ENCODE measurements at places on chromosomes 16 and 17.

- no peak for DNase-seq
These were observed 2.5 kb downstream of the ALOX15B start for GRCh38 chr17:8041249-8041928.

- no peak for DNase-seq
These were observed 10.3 kb downstream of the MYCBPAP start for GRCh38 chr17:50518384-50519023.

GRCh38 chr16:68367030-68367429, 56.2 kb downstream of the PRMT7 start:
- DNase-seq, result no peak

- no peak for DNase-seq
These were observed 20.4 kb upstream of the HOXB13 start for GRCh38 chr17:48748718-48749566.

DNA sequence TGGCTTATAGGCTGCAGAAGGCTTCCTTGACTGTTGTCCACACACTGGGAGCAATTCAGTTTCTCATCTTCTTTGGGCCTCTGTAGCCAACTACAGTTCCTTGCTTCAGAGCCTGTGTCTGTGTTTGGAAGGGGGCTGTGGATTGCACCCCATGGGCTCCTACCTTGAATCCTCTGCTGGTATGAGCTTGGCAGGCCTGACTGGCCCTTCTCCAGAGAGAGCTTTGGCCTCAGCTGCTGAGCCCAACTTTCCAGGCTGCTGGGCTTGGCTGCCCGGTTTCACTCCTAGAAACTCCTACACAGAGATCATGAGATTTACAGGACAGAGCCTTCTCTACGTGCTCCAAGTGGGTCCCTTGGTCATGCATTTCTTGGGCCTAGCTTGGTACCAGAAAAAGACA, 354.4 kb downstream of the SNX29 start:
- DNase-seq, result no peak

DNA sequence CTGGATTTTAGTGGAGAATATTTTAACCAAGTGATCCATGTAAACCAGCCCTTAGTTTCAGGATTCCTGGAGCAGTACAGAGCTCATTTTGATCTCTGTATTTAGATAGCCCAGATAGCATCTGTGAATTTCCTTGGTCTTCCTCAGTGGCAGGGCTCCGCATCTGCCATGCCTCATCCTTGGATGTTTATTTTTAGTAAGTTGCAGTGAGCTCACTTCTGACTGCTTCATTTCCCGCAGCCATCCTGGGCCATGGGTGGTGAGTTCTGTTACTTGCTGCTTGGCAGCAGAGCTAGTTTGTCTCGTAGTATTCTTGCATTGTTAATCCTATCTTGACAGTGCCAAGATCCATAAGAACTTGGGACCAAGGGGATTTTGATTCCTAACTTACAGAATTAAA, 33.7 kb downstream of the IST1 start:
- DNase-seq, result peak; percentile 12

DNA sequence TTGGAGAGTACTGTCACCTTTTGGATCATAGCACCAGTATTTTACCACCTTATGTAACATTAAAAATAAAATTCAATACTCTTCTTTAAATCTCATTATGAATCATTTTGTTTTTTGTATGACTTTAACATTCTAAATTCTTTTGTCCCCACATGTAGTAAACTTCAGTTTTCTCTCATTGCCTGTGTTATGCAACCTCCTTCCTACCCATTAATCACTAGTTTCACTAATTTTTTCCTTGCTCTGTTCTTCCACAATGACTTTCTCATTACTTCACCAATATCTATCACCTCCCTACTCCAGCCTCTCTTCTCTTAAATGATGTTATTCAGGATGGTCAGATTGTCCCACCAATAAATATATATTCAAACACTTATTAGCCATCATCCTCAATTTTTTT, 68.7 kb downstream of the TTC19 start:
- no peak for DNase-seq

- no peak for DNase-seq
These were observed 5.2 kb upstream of the RGS9 start for GRCh38 chr17:65131946-65132345.

GRCh38 chr17:15348021-15348420, 6.6 kb upstream of the TEKT3 start:
- no peak for DNase-seq

DNA sequence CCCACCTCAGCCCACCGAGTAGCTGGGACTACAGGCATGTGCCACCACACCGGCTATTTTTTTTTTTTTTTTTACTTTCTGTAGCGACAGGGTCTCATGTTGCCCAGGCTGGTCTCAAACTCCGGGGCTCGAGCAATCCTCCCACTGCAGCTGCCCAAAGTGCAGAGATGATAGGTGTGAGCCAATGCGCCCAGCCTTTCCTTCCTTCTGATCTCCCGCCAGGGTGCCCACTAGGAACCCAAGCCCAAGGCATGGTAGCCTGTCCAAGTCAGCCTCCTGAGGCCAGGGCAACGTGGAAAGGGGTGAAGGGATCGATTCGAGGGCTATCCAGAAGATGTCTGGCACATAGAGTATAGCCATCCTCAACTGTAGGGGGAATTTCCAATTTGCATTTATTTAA, 9.6 kb upstream of the CREBBP start:
- DNase-seq, result no peak

- DNase-seq, result no peak
These were observed at the start of gene MAPK7 for GRCh38 chr17:19378416-19379360. TSS of gene MAPK7 (plus strand) at chr17:19378498. CDS start at chr17:19378901, 403 bp downstream.

- DNase-seq, result peak; percentile 96
These were observed 25.8 kb downstream of the ASIC2 start for GRCh38 chr17:33267271-33267790.

DNA sequence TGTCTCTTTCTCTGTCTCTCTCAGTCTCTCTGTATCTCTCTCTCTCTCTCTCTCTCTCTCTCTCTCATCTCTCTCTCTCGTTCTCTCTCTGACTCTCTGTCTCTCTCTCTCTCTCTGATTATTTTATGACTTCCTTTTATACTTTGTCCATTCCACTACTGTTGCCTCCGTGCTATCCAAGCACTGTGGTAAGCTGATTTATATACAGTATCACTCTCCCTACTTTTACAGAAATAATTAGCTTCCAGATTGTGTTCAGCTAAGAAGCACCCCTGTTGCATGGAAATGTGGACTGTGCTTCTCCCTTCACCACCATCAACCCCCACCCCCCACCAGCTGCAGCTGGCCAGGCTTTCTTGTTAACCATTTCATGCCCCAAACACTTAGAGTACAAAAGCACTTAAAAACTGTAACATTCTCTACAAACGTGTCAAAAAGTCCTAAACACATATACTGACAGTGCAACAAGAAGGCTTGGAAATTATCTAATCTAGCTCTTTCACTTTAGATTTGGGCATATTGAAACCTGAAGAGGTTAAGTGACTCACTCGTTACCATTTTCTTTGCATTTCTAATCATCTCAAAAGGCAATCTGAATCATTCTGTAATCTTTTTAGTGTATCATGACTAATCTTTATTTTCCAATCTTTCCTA, 11.6 kb upstream of the TMEM100 start:
- no peak for DNase-seq

DNA sequence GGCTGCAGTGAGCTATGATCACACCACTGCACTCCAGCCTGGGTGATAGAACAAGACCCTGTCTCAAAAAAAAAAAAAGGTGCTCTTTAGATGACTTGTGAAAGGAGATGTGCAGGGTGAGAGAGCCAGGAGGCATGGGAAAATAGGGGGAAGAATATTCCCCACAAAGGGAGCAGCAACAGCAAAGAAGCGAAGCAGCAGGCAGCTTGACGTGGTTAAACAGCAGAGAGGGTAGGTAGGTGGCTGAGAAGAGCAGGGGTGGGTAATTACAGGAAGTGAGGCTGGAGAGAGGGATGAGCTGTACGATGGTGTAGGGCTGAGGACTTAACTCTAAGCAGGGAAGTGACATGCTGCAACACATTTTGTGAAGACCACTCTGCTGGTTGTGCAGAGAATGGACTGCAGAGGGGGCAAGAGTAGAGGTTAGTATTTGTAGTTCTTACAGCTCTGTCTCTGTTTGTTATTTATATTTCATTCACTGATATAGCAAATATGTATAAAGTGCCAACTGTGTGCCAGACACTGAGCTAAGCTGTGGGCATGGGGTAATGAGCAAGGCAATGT, 1.6 kb downstream of the HEATR3 start:
- no peak for DNase-seq

- no peak for DNase-seq
These were observed 8.0 kb downstream of the ST3GAL2 start for GRCh38 chr16:70430667-70431536.

DNA sequence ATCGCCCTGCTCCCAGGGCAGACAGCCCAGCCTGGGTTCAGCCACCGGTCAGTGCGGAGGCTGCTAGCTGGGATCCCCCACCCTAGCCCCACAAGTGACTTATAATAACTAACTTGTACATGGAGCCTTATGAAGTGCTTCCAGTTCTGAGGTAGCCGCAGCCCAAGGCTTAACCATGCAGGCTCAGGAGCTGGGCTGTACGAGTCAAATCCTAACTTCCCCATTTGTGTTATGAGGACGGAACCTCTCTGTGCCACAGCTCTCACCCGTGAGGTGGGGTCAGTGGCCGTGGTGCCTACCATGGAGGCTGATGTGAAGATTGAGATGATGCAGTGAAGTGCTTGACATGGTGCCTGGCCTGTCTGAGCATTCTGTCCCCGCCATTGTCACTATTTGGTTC, 27.8 kb upstream of the GOSR2 start:
- DNase-seq, result no peak

GRCh38 chr17:77320485-77321256, 179.9 kb downstream of the SEC14L1 start:
- no peak for DNase-seq

GRCh38 chr16:86833136-86833535, 254.8 kb downstream of the FOXL1 start:
- DNase-seq, result no peak

DNA sequence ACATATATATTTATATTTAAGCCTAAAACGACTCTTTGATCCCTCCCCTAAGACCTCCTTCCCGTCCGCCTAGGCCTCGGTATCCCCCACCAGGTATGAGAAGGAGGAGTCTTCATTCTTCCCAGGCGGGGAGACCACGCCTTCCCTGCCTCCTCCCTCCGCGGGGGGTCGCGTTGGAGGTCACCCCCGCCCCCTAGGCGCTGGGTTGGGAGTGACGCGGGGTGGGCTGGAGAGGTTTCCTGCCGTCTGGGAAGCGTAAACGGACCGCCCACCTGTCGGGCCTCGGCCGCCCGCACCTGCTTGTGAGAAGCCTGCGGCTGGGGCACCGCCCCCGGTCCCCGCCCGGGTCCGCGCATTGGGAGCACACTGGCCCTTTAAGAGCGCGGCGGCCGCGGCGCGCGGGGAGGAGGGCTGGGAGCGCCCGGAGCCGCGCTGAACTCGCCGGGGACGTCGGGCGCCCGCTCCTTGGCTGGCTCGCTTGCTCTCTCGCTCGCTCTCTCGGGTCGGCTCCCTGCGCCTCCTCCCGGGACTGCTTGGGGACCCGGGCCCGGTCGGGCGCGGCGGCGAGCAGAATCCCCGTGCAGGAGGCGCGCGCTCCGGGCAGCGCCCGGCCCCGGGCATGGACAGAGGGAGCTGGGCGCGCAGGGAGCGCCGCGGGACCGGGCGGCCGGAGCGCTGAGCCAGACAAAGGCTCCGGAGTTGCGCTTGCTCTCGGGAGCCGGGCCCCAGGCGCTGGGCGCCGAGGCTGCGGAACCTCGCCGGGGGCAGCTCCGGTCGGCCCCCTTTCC, at the start of gene MMP15:
TSS of gene MMP15 (plus strand) at position 404 of the 788 bp plus-strand sequence. CDS start 597 bp downstream, outside the sequence.
- DNase-seq, result peak; percentile 54

- peak; percentile 89 for DNase-seq
These were observed 30.8 kb downstream of the USP10 start for GRCh38 chr16:84730406-84731106.

GRCh38 chr16:73037845-73038570, 9.9 kb downstream of the ZFHX3 start:
- DNase-seq, result no peak

GRCh38 chr17:35791681-35792350, 3.6 kb downstream of the MMP28 start:
- DNase-seq, result no peak

GRCh38 chr17:834136-834535, 52.0 kb downstream of the MRM3 start:
- DNase-seq, result no peak

GRCh38 chr17:45119964-45120363, 12.4 kb downstream of the PLCD3 start:
- no peak for DNase-seq

DNA sequence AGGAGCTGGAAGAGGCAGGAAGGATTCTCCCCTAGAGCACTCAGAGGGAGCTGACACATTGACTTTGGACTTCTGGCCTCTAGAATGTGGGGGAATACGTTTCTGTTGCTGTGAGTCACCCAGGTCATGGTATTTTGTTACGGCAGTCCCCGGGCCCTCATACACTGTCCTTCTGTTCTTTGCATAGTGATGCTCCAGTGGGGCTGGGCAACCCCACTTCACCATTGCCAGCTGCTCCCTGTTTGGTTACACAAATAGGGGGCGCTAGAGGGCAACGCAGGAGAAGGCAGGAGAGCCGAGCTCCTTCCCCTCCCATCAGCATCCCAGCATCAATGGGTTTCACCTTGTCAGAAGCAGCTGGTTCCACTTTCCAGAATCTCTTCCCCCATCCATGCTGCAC, 257.7 kb upstream of the FOXF1 start:
- DNase-seq, result no peak

DNA sequence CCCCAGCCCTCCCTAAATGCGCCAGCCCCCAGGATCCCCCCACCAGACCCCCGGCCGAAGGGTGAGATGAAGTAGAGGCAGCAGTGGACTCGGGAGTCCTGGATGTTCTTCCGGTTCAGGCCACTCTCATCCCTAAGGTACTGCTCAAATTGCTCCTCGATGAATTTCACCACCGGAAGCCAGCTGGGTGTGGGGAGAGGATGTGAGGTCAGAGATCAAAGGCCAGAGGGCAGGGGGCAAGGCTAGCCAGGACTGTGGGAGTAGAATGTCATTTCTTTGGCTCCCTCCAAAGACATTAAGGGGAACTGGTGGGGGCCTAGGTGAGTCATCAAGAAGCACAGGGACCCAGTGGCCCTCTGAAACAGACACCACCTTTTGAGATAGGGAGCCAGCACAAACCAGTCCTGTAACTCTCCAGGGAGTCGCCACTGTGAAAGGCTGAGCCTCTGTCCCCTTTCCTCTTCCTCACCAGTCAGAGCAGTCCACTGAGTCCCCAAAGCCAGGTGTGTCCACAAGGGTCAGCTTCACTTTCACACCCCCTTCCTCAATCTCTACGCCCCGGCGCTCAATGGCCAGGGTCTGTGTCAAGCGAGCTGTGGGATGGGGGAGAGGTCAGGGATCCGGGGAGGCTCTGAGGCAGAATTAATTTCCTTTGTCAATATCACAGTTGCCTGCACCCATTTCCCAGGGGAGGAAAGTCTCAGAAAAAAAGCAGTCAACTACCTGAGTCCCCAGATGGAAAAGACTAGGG, 895 bp downstream of the SEPTIN1 start:
- no peak for DNase-seq

DNA sequence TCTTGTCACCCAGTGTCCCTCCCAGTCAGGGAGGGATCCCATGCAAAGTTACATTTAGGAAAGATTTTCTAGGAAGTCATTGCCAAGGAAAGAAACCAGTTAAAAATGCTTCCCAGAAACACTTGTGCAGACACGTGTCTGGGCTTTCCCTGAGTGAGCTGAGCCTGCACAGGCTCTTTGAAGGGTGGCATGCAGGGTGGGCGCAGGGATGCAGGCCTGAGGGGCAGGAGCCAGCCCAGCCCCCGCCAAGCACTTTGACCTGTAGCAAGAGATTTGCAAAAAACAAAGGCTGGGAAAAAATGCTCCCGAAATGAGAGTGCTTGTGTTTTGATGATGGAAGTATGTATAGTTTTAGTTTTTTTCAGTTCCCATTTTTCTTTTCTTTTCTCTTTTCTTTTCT, 52.4 kb downstream of the B9D1 start:
- no peak for DNase-seq

- DNase-seq, result no peak
These were observed 143.9 kb downstream of the SNX29 start for GRCh38 chr16:12120217-12120981.

All from kidney epithelial cell (primary cell).